ENCODE measurements at places on chromosomes 12 and 14.
A peak's percentile ranks its signal among the peaks of the same experiment; 100 is the strongest.

DNA sequence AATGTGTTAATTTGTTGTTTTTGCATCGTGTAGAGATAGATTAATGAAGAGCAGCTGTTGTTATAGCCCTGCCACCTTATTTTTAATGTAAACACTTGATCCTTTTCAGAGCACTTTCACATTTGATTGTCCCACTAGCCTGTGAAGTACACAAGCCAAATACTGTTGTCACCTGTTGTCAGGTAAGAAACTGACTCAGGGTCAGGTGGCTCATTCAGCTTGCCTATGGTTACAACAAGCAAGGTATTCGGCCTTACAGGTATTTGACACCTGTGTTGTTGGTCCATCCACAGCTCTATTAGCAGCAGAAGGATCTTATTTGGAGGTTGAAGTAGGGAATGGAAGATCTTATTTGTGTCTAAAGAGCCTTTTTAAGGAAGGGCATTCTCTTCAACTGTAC is 108.9 kb downstream of the GPR135 start:
- no peaks in the 10 kb centered on the region for H3K36me3 ChIP-seq
- H3K4me1 ChIP-seq = peaks cover 69% of the 10 kb centered on the region
- H3K27ac ChIP-seq = peak overlapping the region; percentile 91
- DNase-seq = no peak

DNA sequence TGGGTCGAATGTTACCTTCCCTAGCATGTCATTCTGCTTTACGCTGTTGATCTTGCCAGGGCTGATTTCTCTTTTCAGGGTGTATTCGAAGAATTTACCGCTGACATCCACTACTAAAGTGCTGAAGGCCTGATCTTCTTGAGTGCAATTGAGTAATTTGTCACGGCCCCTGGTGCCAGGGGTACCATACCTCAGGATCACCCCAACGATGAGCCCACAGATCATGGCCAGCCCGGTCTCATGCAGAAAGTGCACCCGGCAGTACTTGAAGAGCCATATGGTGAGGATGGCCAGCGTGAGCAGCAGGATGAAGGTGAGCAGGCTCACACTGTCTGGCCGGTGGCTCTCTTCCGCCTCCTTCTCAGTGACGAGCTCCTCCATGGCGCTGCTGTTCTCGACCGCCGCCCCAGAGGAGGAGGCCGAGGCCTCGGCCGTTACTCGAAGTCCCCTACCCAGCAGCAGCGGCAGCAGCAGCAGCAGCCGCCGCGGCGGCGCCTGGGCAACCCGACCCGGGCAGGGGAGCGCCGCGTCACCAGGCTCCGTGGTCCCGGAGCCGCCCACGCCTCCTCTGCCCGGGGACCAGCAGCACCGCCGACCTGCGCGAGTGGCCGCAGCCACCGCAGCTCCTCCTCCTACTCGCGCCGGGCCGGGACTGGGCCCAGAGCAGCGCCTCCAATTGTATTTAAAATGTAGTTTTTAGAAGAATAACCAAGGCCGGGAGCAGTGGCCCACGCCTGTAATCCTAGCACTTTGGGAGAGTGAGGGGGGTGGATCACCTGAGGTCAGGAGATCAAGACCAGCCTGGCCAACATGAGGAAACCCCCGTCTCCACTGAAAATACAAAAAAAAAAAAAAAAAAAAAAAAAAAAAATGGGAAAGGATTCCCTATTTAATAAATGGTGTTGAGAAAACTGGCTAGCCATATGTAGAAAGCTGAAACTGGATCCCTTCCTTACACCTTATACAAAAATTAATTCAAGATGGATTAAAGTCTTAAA is 58.5 kb upstream of the TMPO start:
- peak overlapping the region; percentile 48 for H3K4me3 ChIP-seq
- DNase-seq = no peak
- no peak overlapping the region for H3K27ac ChIP-seq

GRCh38 chr12:38662829-38663228 is 242.6 kb downstream of the CPNE8 start:
- no peaks in the 10 kb centered on the region for H3K27me3 ChIP-seq
- DNase-seq = no peak
- H3K27ac ChIP-seq = no peak overlapping the region

- no peak overlapping the region for H3K4me3 ChIP-seq
- H3K36me3 ChIP-seq = no peaks in the 10 kb centered on the region
- H3K27ac ChIP-seq = no peak overlapping the region
- H3K4me1 ChIP-seq = peaks cover 5% of the 10 kb centered on the region
Observed at GRCh38 chr12:85076688-85077430, 40.7 kb downstream of the LRRIQ1 start.

DNA sequence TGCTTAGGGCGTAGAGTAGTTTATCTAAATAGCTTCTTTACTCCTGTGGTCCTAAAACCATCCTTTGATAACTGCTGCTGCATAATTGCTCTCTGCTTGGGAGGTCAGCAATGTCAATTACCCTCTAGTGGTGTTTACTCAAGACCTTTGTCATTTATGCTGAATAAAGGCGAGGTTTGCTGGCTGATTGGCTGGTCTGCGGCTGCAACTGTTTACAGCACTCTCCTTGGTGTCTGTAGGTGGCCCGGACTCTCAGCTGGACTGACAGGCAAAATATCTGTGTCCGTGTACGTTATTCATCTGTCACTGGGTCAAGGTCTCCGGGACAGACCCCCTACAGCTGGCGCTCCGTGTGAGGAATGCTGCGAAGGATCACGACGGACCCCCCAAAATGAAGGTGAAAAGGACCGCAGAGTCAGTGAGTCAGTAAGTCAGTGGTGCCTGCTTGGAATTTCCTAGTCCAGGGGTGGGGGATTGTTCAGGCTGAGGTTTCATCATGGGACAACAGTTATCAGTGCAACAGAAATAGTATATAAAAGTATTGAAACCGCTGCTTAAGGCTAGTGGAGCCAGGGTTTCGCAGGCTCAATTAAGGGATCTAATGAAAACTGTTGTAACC is 253.3 kb upstream of the DIO2 start:
- no peaks in the 10 kb centered on the region for H3K4me1 ChIP-seq
- no peaks in the 10 kb centered on the region for H3K27me3 ChIP-seq
- no peak overlapping the region for H3K27ac ChIP-seq
- no peak for DNase-seq

GRCh38 chr14:49865431-49865859 is 12.9 kb upstream of the NEMF start:
- H3K36me3 ChIP-seq = no peaks in the 10 kb centered on the region
- H3K27me3 ChIP-seq = no peaks in the 10 kb centered on the region
- no peak overlapping the region for H3K4me3 ChIP-seq
- peaks cover 31% of the 10 kb centered on the region for H3K4me1 ChIP-seq
- no peak for DNase-seq

GRCh38 chr12:85968606-85969005 is 94.5 kb downstream of the NTS start:
- H3K4me1 ChIP-seq = no peaks in the 10 kb centered on the region
- H3K36me3 ChIP-seq = no peaks in the 10 kb centered on the region
- no peak overlapping the region for H3K27ac ChIP-seq
- no peak for DNase-seq
- no peak overlapping the region for H3K4me3 ChIP-seq

- no peak for DNase-seq
- no peaks in the 10 kb centered on the region for H3K4me1 ChIP-seq
- H3K4me3 ChIP-seq = no peak overlapping the region
Observed at GRCh38 chr12:88044035-88044434, 14.8 kb upstream of the C12orf50 start.

GRCh38 chr12:67545298-67545697 is 103.2 kb upstream of the DYRK2 start:
- DNase-seq = no peak
- H3K4me1 ChIP-seq = peaks cover 13% of the 10 kb centered on the region
- no peak overlapping the region for H3K4me3 ChIP-seq
- H3K27ac ChIP-seq = no peak overlapping the region
- no peaks in the 10 kb centered on the region for H3K36me3 ChIP-seq

- no peaks in the 10 kb centered on the region for H3K27me3 ChIP-seq
- no peak for DNase-seq
- no peaks in the 10 kb centered on the region for H3K36me3 ChIP-seq
- H3K4me1 ChIP-seq = no peaks in the 10 kb centered on the region
- no peak overlapping the region for H3K27ac ChIP-seq
- no peak overlapping the region for H3K4me3 ChIP-seq
Observed at GRCh38 chr14:54936816-54937215, 34.2 kb upstream of the GCH1 start.

GRCh38 chr12:13087766-13088165 is 15.7 kb downstream of the GSG1 start:
- DNase-seq = no peak
- H3K27me3 ChIP-seq = no peaks in the 10 kb centered on the region
- H3K27ac ChIP-seq = no peak overlapping the region
- H3K4me1 ChIP-seq = peaks cover 8% of the 10 kb centered on the region
- H3K4me3 ChIP-seq = no peak overlapping the region
